Stimulated activated CD4-positive, alpha-beta T cell treated with anti-CD3 and anti-CD28 coated beads, TNF-alpha, amount 100 ng/mL, for 1 hour (primary cell): ENCODE measurements at places on chromosomes 1 and 21.

DNA sequence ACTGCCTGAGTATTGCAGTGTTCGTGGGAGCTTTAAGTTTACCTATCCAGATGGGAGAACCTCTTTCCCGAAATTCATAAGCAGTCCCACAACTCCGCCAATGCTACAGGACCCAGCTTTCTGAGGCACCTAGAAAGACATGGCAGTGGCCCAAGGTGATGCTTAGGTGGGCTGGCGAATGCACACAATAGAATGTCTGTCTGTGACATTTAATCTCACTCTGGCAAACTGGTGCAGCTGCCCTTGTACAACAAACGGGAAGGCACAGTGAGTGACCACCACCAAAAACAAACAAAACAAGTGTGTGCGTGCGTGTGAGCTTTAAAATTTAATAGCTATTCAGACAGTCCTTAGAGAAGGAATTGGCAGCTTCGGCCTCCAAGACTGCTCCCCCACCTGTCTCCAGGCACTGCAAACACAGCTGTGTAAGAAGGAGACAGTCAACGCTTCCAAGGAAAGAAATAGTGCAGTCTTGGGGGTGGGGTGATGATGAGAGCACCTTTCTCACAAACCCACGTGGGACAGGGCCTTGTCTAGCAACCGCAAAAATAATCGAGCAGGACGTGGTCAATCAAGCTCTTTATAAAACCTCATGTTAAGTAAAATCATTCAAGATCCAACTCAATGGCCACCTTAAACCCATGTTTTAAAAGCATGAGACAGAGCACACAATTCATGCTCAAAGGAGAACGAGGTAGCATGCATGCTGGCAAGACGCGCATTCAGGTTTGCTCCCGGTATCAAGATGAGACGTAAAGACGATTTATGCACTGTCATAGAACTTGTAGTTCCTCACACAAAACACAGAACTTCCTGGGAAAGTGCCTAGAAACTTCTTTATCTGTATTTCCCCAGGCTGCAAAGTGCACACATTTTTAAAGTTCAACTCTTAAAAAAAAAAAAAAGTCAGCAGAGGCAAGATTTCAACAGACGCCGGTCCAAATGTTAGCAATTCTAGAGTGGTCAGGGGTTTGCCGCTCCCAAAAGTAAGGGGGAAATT lies 84.1 kb downstream of the TM2D1 start:
- DNase-seq, result no peak

- no peak for DNase-seq
Observed at GRCh38 chr1:3501856-3502640, 47.6 kb downstream of the ARHGEF16 start.

DNA sequence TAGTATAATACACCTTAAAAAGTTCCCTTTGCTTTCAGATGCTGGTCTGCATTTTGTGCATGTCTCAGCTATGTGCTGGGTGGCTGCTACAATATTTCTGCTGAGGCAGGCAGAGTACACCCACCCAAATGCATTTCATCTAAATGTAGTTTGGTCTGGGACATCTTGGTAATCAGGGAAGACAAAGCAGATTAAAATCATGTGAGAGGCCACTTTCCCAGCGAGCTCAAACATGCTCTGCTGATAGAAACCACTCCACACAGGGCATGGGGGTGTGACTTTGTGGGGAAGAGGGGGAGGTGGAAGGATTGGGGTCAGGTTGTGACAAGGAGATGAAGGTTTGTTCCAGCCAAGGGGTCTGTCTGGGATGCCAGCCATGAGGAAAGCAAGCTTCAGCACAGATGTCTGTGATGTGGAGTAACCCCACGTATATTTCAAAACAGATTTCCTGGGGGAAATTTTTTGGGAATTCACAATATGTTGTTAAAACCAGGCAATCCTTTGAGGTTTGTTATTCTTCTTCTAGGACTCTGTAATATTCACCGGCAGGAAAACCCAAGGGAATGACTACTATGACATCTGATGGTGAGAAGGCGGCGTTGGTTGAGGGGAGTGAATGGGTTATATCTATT lies 255.1 kb upstream of the FGGY start:
- DNase-seq, result no peak

GRCh38 chr1:223312705-223313414 lies 51.1 kb downstream of the SUSD4 start:
- DNase-seq, result no peak

DNA sequence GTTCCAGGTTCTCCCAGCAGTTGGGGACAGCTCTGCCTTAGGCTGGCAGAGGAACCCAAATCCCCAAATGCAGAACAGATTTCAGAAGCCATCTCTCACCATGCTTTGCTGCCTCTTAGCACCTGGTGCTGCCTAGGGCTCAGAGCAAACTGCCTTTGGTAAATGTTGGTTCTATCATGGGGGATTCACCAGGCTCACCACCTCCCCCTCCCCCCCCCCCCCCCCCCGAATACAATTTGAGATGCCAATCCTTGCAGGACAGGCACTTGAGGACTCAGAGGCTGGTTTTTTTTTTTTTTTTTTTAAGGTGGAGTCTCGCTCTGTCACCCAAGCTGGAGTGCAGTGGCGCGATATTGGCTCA lies 447 bp upstream of the PAQR6 start:
- no peak for DNase-seq

GRCh38 chr1:15951341-15952153 lies 24.4 kb downstream of the ZBTB17 start:
- DNase-seq, result no peak

DNA sequence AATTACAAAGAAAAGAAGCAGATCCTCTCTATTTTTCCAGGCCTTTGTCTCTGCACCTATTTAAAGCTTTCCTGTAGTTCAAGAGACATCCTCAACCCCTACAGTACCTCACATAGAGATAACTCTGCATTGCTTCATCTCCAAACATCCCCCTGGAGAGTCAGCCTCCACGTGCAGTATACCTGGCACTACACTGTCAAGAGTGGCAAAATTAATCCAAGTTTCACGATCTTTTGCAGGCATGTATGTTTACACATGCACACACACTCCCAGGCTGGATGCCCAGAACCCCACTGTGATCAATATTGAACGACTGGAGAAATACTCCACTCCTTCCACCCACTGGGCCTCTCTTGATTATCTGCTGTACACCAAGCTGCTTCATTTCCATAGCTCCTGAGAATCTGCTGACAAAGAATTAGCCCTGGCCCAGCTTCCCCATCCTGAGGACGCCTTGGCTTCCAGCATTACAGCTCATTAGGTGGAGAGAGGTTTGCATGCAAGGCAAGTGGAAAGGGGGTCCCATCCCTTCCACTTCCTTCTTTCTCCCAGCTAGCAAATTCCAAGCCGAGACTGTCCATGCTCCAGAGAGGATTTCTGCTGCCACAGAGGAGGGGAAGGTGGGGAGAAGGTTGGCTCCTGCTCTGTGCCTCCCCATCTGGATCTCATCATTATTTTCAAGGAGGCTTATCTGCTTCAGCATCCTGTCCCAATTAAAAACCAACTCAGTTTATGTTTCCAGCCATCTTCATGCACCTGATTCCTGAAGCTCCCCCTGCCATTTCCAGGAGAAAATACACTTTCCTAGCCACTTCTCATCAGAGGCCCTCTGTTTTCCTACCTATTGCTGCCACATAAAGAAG lies 66.5 kb upstream of the GOLT1A start:
- no peak for DNase-seq

GRCh38 chr1:113557187-113557586 lies 166.9 kb downstream of the MAGI3 start:
- no peak for DNase-seq

DNA sequence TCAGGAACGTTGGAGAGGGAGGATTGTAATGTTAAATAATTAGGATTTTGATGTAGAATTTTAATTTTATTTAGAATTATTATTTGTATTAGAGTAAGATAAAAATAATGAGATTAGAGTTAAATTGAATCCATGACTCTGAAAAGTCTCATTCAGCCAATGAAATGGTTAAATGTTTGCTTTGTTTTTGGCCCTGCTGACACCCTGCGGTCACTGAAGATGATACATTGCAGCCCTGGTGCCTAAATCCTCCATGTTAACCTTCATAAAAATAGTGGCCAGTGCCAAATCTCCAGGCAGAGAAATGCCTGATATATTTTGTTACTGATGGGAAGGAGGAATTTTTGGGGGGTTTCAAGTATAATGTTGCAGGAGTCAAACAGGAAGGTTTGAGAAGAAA lies 27.3 kb upstream of the RLF start:
- no peak for DNase-seq

- DNase-seq, result no peak
Observed at GRCh38 chr1:185474440-185475149, 157.6 kb upstream of the IVNS1ABP start.

- no peak for DNase-seq
Observed at GRCh38 chr1:40316595-40317393, at the start of gene COL9A2. TSS of gene COL9A2 (minus strand) at chr1:40317286. CDS start at chr1:40317197, 89 bp downstream.

GRCh38 chr1:192958871-192959270 lies 100.3 kb downstream of the UCHL5 start:
- DNase-seq, result no peak

GRCh38 chr1:100198596-100198995 lies 20.5 kb upstream of the LRRC39 start:
- no peak for DNase-seq

GRCh38 chr1:169563019-169563615 lies 23.2 kb downstream of the F5 start:
- no peak for DNase-seq

- no peak for DNase-seq
Observed at GRCh38 chr1:228222548-228222947, 14.7 kb downstream of the OBSCN start.

GRCh38 chr1:189606795-189607476 lies 870.7 kb downstream of the BRINP3 start:
- DNase-seq, result no peak

DNA sequence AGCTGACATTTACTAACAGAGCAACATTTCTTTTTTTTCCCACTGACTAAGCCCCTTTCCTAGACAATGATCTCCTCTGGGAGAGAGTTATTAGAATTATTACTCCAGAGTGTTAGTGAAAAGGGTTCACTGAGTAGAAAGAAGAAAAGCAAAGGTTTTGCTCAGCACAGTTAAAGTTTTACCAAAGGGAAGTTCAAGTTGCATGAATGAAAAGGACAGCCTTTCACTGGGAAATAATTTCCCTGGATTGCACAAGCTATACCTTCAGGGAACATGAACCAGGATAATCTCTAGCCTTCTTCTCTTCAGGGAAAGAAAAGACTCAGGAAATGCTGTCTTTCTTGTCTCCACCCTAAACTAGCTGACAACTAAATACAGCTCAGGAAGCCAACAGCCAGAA lies 71.4 kb upstream of the ESRRG start:
- DNase-seq, result no peak
